ENCODE measurements at places on chromosomes 11 and 22.

DNA sequence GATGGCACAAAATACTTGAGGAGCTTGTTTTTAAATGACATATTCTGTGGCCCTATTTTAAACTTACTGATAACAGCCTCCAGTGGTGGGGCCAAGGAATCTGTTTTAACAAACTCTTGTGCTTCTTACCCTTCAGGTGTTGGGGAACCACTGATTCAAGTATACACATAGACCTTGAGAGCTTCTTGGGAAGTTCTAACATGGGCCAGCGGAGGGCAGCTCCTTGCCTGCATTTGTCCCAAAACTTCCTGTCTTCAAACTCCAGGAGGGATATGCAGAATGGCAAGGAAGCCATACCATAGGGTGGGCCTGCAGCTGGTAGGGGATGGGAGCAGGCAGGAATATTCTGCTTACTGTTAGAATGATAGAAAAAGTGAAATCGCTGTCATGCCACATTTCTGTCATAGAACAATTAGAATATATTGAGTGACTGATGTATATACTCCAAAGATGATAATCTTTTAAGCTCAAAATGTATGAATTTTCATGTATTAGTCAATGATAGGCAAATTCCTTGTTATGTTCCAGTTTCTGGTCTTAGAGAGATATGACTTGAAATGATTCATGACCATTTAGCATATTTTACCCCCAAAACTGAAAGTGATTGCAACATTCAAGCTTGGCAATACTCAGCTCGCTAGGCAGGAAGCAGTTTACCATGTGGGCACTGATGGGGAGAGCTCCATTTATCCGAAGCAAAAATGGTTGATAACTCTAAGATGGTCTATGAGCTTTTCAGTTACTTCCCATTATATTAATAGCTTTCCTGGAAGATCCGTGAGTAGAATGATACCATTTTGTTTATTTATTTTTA is 9.2 kb downstream of the EXT2 start:
- no peak for DNase-seq

- DNase-seq: no peak
Measured at GRCh38 chr11:645536-645935, 8.5 kb downstream of the DRD4 start.

DNA sequence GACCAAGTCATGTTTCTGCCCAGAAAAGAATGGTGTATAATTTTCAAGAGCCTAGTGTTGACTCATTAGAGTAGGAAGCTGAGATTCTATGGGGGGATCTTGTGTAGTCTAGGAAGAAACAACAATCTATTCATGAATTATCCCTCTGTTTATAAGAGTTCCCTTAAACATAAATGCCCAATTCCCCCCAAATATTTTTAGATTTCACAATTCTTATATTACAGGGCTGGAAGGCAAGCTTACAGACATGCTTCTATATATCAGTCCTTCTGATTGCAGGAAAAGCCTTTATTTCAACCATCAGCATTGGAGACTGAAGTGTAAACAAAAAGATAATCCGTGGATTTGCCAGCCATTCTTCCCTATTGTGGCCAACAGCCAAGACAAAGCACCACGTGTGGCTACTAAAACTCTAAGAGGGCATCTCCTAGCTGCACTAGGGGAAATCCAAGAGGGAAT is 71.4 kb downstream of the NAT10 start:
- DNase-seq: no peak

DNA sequence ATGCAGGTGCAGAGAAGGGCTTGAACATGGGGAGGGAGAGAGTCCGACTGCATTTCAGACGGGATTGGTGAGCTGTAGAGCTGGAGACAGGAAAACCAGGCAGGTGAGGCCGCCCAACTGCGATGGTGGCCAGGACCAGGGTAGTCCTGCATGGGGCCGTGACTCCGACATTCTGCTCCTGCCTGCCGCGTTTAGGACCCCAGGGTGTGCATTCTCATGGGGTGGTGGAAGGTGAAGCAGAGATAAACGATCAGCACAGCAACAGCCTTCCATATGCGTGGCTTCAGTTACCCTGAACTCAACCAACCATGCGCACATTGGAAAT is 29.3 kb downstream of the SHANK2 start:
- no peak for DNase-seq

DNA sequence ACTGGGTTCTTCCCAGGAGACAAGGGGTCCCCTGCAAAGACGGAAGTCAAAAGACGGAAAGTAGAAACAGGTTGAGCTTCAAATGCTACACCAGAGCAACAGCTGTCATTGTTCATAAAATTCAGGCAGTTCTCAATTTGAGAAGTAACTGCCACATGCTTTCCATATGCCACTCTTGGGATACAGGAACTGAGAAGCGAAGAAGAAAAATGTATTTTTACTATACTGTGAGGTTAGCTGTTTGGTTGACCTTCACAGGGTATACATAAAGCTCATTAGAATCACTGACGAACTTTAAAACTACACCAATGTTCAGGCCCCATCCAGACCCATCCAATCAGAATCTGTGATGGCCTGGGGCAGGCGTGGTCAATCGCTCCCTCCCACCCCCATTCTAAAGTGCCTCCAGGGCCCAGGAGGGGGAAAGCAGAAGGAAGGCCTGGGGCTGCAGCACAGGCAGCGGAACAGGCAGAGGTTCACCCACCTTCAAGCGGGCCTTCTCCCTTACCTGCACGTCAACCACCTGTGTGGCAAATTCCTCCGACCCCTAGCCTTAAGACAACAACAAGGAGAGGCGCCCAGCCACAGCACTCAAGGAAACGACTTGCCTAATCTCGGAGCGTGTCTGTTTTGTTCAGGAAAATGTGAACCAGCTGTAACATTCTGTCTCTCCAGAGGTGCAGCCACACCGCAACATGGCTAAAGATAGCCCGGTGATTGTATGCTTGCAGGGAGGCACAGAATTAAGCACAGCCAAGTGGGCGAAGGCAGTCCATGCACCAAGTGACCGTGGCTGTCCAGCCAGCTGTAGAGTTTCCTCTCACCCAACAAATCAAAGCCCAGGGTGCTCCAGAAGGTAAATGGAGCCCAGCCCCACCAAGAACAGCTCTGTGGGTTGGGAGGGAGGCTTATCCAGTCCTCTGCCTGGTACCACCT is 82.6 kb downstream of the MICAL3 start:
- no peak for DNase-seq

- DNase-seq: peak; percentile 90
Measured at GRCh38 chr11:125348141-125348651, 147.9 kb downstream of the FEZ1 start.

All from retina (tissue), 1 donor.